Activated CD4-positive, alpha-beta T cell treated with anti-CD3 and anti-CD28 coated beads for 48 hours (primary cell): ENCODE measurements at places on chromosomes 11 and 22.

DNA sequence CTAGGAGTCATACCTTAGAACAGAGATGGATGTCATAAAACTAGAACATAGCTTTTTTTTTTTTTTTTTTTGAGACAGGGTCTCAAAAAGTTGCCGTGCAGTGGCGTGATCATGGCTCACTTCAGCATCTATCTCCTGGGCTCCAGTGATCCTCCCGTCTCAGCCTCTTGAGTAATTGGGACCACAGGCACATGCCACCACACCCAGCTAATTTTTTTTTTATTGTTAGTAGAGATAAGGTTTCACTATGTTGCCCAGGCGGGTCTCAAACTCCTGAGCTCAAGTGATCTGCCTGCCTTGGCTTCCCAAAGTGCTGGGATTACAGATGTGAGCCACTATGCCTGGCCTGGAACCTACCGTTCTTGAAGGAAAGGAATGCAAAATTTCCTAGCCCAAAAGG, 8.8 kb upstream of the CEP295 start:
- no peak for DNase-seq

GRCh38 chr11:120467627-120468026, 43.9 kb upstream of the GRIK4 start:
- no peak for DNase-seq

- no peak for DNase-seq
Observed at GRCh38 chr11:68948935-68949334, 31.9 kb downstream of the MRGPRD start.

DNA sequence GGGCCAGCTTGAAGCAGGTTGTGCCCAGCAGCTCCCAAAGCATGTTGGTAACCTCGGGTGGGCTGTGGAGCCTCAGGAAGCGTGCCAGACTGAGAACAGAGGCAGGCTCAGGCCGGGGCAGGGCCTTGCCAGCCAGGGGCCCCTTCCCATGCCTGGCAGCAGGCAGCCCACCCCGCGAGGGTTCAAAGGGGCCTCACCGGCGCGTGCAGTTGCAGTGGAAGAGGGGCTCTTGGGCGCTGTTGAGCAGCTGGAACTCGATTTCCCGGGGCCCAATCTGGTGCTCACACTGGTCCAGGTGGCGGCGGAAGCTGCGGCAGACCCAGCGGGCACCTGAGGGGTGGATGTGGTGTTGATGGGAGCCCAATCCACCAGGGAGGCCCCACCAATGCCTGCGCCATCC, 3.6 kb downstream of the PLA2G3 start:
- no peak for DNase-seq

- DNase-seq: no peak
Observed at GRCh38 chr11:113274713-113275582, 39.4 kb upstream of the TTC12 start.

- DNase-seq: no peak
Observed at GRCh38 chr11:120914601-120915000, 109.3 kb upstream of the TBCEL start.

DNA sequence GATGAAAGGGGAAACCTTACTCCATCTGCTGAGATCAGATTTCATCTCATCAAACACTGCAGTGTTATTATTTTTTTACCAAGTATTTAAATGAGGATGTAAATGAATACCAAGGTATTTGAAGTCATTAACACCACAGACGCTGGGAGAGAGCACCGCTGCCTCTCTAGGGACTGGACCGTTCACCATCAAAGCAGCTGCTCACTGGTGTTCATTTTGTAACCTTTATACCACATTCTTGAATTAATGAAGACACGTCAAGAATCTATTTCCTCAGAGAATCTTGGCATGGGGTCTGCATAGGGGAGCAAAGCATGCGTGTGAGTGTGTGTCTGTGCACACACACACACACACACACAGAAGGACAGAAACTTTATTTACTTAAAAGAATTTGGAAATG, 15.6 kb downstream of the SIAE start:
- no peak for DNase-seq

DNA sequence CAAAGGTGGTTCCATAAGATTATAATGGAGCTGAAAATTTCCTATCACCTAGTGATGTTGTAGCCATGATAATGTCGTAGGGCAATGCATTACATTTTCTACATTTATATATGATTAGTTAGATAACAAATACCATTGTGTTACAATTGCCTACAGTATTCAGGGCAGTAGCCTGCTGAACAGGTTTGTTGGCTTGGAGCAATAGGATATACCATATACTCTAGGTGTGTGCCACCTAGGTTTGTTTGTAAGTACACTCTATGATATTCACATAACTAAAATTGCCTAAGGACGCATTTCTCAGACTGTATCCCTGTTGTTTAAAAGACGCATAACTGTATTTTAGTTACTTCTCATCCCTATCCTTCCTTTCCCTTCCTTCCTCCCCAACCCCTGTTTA, 13.6 kb downstream of the PLEKHB1 start:
- no peak for DNase-seq

GRCh38 chr11:107720303-107720774, 8.5 kb upstream of the SLN start:
- no peak for DNase-seq

- no peak for DNase-seq
Observed at GRCh38 chr11:69892237-69892985, 73.2 kb upstream of the FGF3 start.

DNA sequence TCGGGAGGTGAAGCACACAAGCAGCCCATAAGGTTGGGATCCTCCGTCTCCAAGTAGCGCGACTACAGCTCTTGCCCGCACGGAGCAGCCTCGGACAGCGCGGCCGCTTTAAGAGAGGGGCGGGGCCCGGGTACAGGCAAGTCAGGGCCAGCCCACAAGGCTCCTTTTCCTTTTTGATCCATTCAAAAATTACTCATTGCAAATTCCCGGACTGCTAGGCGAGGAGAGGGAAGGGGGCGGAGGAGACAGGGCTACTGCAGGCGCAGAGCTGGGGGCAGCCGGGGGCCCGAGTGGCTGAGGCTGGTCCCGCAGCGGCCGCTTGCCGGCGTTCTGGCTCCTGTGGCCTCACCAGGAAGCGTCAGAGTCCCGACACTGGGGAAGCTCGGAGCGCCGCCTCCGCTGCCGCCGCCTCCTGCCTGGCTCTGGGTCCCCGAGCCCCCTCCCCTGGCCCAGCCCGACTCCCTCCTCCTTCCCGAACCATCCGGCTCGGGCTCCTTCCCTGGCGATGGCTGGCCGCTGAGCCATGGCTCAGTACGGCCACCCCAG, at the start of gene UBASH3B:
Gene UBASH3B (plus strand): TSS at position 196 of the 546 bp plus-strand sequence. CDS start 328 bp downstream, at position 524.
- peak; percentile 76 for DNase-seq

DNA sequence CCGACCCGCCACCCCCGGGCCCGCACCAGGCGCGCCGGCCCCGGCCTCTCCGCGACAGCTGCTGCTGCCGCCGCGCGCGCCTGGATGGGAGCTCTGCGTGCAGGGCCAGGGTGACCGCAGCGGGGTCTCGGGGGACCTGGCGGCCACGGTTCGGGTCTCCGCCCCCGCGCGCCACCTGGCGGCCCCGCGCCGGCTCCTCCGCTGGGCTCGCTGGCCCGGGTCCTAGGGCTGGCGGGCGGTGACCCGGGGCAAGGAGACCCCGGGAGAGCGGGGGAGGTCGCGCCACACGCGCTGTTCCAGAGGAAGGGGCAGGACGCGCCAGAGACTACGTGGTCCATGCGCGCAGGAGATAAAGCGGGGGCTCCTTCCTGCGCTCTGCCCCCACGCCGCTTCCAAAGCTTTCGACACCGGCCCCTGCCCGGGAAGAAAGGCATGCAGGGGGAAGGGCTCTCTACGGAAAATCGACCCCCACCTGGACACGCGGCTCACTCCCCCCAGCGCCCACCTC, 562 bp downstream of the SHANK2 start:
- DNase-seq: no peak

GRCh38 chr11:70207531-70208131, 4.5 kb downstream of the FADD start:
- no peak for DNase-seq

DNA sequence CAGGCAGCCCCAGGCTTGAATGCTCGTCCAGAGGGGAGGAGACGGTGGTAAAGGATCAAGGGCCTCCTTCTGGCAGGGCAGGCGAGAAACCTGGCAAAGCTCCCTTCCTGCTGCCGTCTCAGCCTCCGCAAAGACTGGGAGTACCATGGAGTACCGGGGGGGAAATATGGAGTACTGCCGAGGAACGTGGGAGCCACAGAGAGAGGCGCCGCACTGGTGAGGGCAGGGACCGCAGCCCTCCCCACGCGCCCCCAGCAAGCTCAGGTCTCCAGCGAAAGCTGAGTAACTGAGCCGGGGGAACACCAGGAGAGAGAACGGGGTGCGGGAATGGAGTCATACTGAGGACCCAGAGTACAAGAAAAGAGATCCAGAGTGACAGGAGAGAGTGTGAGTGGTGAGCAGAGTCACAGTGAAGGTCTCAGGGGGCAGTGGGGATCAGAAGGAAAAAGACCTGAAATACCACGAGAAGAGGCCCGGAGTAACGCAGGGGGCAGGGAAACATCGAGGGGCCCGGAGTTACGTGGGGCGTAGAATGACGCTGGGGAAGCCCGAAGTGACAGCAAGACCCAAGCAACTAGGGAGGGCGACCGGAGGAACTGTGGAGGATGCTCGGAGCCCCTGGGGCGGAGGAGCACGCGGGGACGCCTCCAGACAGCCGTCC, 740 bp downstream of the EML3 start:
- DNase-seq: peak; percentile 68

GRCh38 chr22:19865141-19865829, 10.6 kb upstream of the GNB1L start:
- DNase-seq: peak; percentile 0

DNA sequence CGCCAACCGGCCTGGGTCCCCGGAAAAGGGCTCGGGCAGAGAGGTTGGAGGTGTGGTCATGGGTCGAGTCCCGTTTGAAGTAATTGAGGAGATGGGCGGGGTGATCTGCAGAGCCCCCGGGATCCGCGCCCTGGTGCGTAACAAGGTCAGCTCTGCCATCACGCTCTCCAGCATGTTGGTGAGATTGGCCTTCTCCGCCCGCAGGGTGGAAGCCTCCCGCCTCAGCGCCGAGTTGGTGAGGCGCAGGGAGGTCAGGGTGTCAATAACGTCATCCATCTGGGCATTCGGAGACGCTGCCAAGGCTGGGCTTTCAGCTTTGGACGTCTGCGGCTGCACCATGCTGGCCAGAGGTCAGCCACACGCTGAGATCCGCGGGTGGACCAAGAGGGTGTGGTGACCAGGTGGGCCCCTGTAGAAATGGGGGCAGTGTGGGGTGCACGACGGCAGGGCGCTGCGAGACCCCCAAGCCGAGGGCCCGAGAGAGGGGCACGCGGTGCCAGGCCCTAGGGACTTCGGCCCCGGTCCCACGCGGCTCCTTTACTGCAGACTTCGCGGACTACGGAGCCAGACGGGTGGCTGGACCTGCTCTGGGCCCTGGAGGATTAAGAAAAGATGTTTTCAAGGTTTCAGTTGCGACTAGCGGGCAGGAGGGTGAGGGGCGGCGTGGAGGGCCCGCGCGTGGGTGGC, 672 bp downstream of the RTL6 start:
- peak; percentile 13 for DNase-seq

DNA sequence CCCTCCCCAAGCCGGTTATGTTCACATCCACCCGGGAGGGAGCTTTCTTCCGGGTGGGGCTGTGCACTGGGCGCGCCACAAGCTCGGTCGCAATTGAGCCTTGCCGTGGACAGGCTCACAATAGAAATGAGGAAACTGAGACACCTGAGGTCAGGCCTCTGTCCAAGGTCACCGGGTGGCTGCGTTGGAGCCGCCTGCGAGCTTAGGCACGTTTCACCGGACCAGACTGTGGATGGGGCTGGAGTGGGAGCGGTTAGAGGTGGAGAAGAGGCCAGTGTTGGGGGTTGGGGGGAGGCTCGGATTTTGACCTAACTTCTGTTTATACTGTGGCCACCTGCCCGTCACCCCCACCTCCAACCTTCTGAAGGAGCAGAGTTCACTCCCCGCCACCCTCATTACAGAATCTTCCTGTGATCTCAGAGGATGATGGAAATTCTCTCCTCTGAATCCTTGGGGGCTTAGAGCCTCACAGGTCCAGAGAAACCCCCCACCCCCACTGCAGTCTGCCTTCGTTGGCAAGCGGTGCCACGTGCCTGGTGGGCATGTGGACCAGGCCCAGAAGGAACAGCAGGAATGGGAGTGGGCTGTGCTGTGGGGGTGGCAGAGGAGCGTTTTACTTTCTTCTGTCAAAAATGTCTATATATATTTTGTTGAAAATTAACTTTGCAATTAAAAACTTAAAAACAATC, 631 bp upstream of the NPTXR start:
- DNase-seq: no peak

- DNase-seq: no peak
Observed at GRCh38 chr22:17091851-17092250, 7.1 kb downstream of the IL17RA start.

- DNase-seq: no peak
Observed at GRCh38 chr11:33884035-33884434, 7.8 kb downstream of the LMO2 start.

- DNase-seq: no peak
Observed at GRCh38 chr11:72294616-72295395, 50.8 kb upstream of the PHOX2A start.

GRCh38 chr11:12581923-12582322, 92.3 kb upstream of the TEAD1 start:
- no peak for DNase-seq

DNA sequence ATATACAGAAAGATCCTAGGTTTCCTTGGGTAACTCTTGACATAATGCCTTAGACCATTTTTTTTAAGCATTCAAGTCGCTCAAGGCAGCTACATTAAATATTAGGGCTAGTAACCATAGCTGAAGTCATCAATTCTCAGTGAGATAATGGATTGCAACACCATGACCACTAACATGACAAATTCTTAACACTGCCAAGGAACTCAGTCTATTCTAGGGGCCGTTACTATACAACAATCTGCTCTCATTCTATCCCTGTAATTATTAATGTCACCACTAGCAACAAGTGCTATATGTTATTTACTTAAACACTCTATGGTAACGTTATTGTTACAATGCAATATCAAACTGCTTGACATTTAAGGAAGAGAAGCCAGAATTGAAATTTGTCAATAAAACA, 3.2 kb upstream of the STK33 start:
- DNase-seq: no peak

DNA sequence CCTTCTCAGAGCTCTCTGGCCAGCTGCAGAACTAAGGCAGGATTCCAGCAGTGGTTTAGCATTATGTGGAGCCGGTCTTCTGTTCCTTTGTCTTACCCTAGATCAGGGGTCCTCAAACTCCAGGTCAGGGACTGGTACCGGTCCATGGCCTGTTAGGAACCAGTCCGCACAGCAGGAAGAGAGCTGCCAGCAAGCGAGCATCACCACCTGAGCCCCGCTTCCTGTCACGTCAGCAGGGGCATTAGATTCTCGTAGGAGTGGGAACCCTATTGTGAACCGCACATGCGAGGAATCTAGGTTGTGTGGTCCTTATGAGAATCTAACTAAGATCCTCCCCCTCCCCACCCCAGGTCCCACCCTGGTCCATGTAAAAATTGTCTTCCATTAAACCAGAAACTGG, 1.6 kb downstream of the OR10G7 start:
- DNase-seq: no peak
